ENCODE measurements at places on chromosomes 7 and 10.
A peak's percentile ranks its signal among the peaks of the same experiment; 100 is the strongest.

DNA sequence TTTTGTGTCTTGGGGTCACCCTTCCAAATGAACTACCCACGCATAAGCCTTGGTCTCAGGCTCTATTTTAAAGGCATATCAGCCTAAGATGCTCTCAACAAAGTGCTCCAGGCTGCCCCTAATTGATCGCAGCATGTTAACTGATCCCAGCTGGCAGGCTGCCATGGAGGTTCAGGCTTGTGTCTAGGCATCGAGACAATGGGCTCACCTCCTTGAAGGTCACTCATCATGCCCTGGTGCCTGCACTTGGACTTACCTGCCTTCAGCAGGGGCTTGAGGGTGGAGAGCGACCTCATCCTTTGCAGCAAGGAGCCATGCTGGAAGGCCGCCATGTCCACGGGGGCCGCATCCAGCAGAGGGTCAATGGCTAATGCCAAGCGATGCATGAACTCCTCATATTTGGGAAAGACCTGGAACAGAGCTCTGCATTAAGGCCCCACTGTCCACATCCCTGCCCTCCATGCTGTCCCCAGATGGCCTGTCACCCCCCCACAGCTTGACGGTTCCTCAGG is 17.8 kb downstream of the PYROXD2 start:
- DNase-seq: no peak

GRCh38 chr10:48904861-48905260 is 34.8 kb downstream of the LRRC18 start:
- DNase-seq: peak; percentile 23

GRCh38 chr10:124325633-124325914 is 93.1 kb downstream of the OAT start:
- DNase-seq: no peak

DNA sequence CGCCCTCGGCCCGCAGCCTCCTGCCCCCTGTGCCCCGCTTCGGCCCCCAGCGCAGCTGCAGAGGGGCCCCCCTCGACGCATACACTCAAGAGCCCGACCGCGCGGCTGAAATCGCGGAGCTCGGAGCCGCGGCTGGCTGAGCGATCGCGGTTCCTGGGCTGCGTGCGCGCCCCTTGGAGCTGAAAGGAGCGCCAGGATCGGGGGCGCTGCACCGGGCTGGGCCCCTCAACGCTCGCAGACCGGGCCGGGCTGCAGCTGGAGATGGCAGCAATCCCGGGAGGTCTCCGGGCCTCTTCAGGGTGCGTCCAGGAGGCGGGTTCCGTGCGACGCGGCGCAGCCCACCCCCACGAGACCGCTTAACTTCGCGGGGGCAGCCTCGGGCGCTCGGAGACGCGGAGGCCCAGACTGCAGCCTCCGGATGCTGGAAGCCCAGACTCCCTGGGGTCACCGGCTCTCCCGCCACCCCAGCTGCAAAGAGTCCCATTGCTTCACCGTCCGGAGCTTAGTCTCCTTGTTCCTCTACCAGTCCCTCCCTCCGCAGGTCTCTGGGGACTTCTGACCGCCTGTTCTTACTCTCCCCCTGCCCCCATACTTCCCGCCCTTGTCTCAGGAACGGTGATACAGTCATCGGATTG is 73.0 kb upstream of the LRRC4 start:
- DNase-seq: no peak

DNA sequence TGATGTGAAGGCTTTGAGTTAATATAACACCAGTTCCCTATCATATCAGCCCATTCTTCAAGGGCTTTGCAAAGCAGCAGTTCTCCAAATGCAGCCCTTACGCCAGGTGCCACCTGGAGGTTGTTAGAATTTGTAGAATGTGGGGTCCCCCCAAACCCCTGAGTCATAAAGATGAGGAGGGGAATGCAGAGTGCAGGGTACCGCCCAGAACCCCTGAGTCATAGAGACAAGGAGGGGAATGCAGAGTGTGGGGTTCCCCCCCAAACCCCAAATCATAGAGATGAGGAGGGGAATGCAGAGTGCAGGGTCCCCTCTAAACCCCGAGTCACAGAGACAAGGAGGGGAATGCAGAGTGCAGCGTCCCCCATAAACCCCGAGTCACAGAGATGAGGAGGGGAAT is 605.8 kb downstream of the PTPRN2 start:
- DNase-seq: no peak

DNA sequence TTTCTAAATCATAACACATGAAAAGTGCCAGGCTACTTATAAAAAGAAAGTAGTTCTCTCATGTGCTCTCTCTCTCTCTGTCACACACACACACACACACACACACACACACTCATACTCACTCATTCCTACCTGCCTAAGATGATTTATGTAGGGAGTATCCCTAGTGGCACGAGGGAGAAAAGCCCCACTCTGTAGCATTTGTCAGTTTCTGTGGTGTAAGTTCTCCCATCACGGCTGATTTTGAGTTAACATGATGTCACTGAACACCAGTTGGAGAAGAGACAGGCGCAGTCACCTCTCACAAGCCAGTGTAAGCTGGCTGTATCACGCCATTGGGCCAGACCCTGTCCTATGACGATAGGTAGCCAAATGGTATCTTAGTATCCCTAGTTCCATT is 395.4 kb downstream of the SFMBT2 start:
- no peak for DNase-seq

DNA sequence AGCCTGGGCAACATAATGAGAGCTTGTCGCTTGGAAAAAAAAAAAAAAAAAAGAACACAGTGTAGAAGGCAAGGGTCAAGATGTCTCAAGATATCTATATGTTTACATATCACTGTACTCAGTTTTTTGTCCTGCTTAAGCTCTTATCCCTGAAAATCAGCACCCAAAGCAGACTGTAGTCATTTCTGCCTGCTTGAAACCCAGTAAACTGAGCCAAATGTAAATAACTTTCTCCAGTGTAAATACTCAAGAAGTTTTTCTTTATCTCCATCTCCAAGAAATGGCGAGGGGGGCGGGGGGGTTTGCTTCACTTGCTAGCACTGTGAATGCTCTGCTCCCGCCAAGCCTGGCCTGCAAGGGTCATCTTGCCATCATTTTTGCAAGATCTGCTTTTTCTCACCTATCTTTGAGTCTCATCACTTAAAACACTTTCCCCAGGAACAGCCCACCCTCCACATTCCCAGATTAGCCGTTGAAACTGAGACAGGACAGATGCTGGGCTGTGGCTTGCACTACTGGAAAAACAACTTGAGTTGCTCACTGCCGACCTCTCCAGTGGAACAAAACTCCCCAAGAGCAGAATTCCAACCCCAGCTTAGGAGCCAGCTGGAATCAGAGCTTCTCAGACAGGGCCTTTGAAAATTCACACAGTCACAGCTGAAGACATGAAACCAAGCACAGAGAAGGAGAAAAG is 54.6 kb downstream of the AFAP1L2 start:
- DNase-seq: peak; percentile 97

DNA sequence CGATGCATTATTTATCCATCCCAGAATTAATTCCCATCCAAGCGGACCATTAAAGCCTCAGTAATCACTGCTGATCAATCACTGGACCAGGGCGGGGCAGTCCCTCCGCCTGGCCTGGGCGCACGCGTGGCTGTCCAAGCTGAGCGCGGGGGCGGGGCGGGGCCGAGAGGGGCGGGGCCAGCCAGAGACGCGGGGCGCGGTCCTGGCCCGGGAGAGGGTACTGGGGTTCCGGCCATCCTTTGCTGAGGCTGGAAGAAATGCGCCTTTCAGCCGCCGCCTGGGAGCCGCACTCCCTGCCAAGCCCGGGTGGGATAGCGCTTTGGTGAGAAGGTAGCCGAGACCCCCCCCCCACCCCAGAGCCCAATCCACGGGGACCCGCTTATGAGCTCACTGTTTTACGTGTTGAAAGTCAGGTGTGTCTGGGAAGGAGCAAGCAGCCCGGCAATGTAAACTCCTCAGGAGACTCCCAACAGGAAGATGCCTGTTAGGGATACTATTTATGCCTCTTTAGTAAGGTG is at the start of gene ARHGAP22:
Gene ARHGAP22 (minus strand): TSS at position 83 of the 518 bp plus-strand sequence. CDS start 277 bp downstream, outside the sequence.
- peak; percentile 64 for DNase-seq

DNA sequence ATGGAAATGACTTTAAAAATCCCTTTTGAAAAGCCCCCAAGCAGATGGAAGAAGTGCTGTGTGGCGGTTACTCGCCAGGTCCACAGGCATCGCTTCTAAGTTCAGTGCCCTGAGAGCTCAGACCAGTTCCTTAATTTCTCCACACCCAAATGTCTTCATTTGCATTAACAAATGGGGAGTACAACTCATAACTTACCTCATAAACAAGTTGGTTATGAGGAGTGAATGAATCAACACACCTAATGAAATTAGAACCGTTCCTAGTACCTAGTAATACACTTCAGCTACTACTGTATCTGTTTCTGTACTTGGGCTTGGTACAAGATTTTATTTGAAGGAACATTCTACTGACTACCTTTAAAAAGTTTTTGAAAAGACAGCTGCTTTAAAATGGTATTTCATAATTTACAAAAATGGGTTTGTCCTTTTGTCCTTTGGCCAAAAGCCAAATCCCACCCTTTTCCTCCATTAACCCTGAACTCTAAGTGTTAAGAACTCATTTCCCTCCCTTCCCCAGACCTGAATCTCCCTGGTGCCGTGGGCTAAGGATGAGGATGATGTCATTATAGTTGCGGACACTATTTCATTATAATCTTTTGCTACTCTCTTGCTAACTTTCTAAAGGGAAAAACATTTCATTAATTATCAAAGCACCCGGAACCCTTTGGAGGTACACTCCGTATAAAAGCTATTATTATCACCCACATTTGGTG is 221.5 kb upstream of the CELF2 start:
- DNase-seq: no peak

- DNase-seq: no peak
These were observed 42.5 kb downstream of the NUP205 start for GRCh38 chr7:135600226-135600625.

- no peak for DNase-seq
These were observed 8.5 kb upstream of the BAG3 start for GRCh38 chr10:119642556-119643111.

GRCh38 chr7:102836191-102836919 is 76.4 kb upstream of the LRRC17 start:
- no peak for DNase-seq

DNA sequence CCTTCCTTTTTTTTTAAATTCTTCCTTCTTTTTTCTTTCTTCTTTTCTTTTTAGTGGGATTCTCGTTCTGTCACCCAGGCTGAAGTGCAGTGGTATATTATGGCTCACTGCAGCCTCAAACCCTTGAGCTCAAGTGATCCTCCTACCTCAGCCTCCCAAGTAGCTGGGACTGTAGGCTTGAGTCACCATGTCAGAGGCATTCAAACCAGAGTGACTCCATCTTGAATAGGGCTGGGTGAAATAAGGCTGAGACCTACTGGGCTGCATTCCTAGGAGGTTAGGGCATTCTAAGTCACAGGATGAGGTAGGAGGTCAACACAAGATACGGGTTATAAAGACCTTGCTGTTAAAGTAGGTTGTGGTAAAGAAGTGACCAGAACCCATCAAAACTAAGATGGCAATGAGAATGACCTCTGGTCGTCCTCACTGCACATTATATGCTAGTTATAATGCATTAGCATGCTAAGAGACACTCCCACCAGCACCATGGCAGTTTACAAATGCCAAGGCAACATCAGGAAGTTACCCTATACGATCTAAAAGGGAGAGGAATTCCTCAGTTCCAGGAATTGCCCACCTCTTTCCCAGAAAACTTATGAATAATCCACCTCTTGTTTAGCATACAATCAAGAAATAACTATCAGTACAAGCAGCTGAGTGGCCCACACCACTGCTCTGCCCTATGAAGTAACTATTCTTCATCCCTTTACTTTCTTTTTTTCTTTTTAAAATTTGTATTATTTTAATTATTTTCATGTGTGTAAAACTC is 99.0 kb upstream of the ITGB1 start:
- DNase-seq: no peak

- DNase-seq: no peak
These were observed 27.4 kb downstream of the CCDC3 start for GRCh38 chr10:12974078-12974477.

DNA sequence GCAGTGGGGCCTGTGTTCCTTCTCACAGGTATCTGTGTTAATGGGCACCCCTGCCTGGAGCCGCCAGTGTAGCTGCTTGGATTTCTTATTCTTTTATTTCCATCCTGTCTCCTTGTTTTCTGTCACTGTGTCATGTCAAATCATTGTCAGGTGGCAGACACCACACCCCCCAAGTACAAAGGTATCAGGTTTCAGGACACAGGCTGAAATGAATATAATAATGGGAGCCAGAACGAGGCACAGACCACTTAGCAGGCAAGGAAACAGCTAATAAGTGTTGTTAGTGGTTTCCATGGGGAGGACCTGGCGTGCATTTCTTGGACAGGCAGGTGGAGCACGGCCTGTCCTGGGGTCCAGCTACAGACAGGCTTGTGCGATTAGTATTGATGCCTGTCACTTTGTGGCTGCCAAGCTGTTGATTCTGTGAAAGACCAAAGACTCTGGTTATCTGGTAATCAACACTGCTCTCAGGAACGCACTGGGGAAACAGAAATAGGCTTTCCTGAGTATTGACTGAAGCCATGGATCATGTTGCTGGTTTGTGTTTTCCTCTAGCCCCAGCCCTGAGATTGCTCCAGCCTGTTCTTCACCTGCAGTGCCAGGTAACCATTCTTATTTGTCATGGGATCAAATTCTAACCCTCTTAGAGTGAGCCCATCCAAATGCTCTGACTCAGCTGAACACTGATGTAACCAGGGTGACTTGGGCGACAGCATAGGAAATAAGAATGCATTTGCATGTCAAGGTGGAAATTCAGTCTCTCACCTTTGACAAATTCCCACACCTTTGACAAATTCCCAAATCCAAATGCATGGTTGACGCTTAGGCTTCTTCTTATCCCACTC is 1002.0 kb downstream of the LRMDA start:
- peak; percentile 95 for DNase-seq

DNA sequence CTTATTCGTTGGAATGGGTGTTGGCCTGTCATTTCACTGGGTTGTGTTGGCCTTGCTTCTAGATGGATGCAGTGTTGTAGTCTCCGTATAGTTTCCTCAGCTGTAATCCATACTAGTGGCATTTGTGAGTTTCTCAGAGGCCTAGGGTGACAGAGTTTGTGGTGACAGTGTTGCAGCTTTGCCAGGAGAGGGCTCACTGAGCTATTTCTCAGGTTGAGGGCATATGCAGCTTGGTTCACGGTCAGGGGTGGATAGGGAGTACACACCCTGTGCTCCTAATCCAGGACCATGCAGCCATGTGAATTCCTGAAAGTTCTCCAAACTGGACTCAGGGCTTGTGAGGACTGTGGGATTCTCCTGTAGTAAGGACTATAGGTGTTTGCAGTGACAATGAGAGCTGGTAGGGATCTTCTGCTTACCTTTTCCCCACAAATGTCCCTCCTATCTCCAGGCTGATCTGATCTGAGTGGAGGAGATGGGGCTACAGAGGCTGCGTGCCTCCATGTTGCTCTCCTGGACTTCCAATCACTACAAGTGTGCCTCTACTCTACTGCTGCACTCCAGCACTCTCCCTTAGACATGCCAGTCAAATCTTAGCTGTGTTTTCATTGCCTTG is 229.0 kb downstream of the STK31 start:
- peak; percentile 76 for DNase-seq

- no peak for DNase-seq
These were observed 33.8 kb downstream of the TPST1 start for GRCh38 chr7:66238773-66239466.

GRCh38 chr10:97849103-97849686 is 448 bp upstream of the GOLGA7B start:
- no peak for DNase-seq

Data from islet precursor cell (in vitro differentiated cells).